ENCODE measurements at places on chromosomes 11 and 22. TPM values are rescaled to one million over a fixed set of nuclear protein-coding genes. Genes with fewer than 3 reads are reported as not detected.

GRCh38 chr11:57124917-57125316 lies 56.8 kb upstream of the LRRC55 start:
- no peak for DNase-seq

GRCh38 chr11:58691675-58692074 lies 40.1 kb downstream of the GLYAT start:
- DNase-seq, result no peak

CELSR1 gene
- total RNA-seq, result 38.5 TPM

- peak; percentile 81 for DNase-seq
Measured at GRCh38 chr11:95299078-95299679, 68.2 kb upstream of the SESN3 start.

ADORA2A gene
- 3.9 TPM for total RNA-seq

LRRC32 gene
- total RNA-seq, result 43.7 TPM

DNA sequence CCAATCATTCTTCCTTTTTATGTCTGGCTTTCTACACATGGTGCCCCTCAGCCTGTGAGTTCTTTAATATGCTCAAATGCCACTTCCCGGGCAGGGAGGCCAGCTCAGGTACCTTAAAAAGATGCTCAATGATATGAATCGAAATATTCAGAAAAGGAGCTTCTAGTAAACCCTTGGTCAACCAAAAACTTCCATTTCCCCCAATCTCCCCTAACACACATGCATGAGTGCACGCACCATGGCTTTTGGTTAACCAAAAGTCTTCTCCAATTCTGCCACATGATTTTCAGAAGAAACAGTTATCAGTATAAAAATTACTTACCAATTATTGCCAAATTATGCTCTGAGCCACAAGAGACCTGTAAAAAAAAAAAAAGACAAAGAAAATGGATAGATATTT lies 135.0 kb downstream of the SERGEF start:
- DNase-seq, result no peak

- peak; percentile 74 for DNase-seq
Measured at GRCh38 chr22:36781656-36782627, 6.0 kb upstream of the IFT27 start.

C11orf54 gene
- 12.7 TPM for total RNA-seq

CWC15 gene
- total RNA-seq, result 53.5 TPM

GRCh38 chr11:43694477-43694876 lies 13.9 kb downstream of the HSD17B12 start:
- no peak for DNase-seq

- DNase-seq, result no peak
Measured at GRCh38 chr11:1969035-1969434, 21.9 kb downstream of the MRPL23 start.

OVOL1 gene
- total RNA-seq, result 0.22 TPM

DNA sequence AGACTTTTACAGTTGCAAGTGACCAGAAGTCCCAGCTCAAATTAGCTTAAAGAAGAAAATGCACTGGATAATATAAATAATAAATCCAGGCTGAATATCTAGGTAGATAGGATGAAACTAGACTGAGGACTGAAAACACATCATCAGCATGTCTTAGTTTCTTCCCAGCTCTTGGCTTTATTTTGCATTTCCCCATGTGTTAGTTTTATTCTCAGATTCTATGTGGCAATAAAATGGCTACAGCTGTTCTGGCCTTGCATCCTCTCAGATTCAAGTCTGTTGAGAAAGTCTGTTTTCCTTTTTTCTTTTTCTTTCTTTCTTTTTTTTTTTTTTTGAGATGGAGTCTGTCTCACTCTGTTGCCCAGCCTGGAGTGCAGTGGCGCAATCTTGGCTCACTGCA lies 22.6 kb upstream of the CAT start:
- no peak for DNase-seq

CSNK2A3 gene
- 1.7 TPM for total RNA-seq

PATE2 gene
- total RNA-seq, result not detected

VWCE gene
- 17.7 TPM for total RNA-seq

DNA sequence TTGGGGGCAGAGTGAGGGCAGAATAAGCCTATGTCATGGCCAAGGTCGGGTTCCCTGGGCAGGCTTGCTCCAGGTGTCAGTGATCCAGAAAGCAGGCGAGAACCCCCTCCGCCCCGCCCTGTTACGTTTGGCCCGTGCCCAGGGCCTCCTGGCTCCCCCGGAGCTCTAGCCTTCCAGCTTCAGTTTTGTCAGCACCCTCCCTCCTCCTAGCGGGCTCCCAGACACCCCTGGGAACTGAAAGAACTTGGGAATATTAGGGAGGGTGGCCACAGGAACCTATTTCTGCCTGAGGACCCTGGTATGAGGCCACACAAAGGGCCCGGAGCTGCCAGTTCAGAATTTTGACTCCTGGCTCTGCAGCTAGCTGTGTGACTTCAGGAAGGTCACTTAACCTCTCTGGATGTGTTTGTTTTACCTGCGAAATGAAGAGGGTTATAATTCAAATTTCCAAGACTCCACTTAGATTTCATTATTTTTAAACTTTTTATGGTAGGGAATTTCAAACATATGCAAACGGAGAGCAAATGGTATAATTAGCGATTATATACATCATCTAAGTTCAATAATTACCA lies 1.2 kb downstream of the TUBA8 start:
- no peak for DNase-seq

Measured in astrocyte (in vitro differentiated cells and primary cell).